ENCODE measurements at places on chromosomes 4 and X. TPM values are rescaled to one million over a fixed set of nuclear protein-coding genes. Genes with fewer than 3 reads are reported as not detected.

The PHEX gene
- total RNA-seq = 1.7 TPM

The FGF16 gene
- total RNA-seq = 0.31 TPM

DNA sequence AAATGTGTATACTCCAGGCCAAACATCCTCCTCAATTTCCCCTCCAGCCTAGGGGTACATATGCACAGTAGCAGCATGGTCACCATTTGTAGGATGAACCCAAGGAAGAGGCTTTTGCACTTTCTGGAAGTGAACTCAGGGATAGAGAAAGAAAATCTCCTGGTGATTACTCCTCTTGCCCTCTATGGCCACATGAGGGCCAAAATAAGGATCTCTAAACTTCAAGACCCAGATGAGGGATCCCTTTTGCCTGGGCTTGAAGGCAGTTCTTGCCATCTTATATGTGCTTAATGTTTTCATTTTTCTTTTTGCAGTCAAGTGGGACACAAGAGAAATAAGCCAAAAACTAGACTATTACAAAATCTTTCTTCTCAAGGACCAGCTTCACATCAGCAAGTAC, 29.5 kb upstream of the MUC7 start:
- no peak for DNase-seq

- no peak for DNase-seq
Observed at GRCh38 chr4:41992967-41993857, 2.9 kb downstream of the SLC30A9 start.

GRCh38 chrX:78105944-78106650, 2.0 kb downstream of the PGK1 start:
- no peak for DNase-seq

DNA sequence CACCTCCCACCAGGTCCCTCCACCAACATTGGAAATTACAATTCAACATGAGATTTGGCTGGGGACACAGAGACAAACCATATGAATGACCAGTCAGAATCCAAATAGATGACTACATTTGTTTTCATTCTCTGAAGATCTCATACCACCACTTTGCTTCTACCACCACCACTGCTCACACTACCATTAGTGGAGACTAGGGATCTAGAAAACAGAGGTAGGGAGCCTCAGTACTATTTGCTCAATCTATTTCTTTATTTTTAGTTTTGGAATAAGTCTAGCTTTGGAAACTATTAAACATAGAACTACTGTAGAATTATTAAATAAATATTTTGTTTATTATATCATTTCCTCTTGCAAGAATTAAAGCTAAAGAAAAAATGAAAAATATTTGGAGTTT, 727.9 kb downstream of the CCSER1 start:
- no peak for DNase-seq

DNA sequence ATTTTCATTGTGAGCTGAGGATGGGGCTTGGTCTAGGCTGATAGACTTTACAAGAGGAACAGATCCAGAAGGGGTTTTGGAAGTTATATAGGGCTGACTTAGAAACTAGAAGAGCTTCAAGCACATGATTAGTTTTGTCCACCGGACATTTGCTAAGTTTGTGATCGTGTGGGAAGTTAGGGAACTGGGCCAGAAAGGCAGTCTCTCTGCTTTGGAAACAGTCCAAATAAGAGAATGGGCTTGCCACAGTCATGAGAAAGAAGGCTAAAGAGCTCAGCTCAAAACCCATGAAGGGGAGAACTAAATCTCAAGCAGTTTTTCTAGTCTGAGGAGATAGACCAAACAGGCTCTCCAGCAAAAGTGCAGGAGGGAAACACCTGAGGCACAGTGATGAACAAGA, 67.8 kb downstream of the ZNF674 start:
- DNase-seq = no peak

DNA sequence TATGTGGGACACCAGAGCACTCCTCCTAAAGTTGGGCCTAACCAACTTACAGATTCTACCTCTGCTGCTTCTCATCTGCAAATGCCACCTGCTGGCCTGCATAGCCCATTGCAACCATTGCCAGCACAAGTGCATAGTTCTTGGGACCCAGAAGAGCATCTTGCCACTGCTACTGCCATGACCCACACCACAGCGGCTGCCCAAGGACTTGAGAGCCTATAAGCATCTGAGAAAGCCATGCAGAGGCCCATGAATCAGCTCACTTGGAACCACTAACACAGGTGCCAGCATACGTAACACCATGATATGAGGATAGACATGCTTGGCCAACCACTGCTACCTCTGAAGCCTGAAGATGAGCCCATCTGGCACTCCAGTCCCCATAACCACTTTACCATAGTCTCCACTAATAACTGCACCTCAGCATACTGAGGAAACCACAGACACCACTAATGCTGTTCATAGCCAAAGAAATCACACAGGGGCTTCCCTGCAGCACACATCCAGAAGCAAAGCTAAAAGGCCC, 258.1 kb upstream of the AGTR2 start:
- no peak for DNase-seq

DNA sequence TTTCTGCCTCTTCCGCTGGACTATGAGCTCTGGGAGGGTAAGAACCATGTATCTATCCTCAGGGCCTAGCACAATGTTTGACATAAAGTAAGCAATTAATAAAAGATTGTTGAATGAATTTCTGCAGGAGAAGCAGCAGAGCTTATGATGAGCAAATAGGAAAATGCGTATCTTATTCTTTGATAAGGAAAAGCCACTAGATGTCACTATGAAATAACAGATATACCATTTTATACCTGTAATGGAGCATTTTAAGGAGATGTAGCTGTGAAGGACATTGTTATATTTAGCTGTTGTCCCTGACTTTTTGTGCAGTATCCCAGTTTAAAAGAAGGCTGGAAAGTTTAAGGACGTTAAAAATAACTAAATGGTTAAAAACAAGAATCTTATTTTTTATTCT, 147.2 kb upstream of the MBNL3 start:
- DNase-seq = no peak

Data from occipital lobe (tissue), 3 donors.